ENCODE measurements at places on chromosomes 1 and 21. TPM values are rescaled to one million over a fixed set of nuclear protein-coding genes. Genes with fewer than 3 reads are reported as not detected.

The DNAJC8 gene
- 64.9 TPM for total RNA-seq

The TMED5 gene
- 88.5 TPM for total RNA-seq

The TFF2 gene
- total RNA-seq: not detected

The NCAM2 gene
- 1.2 TPM for total RNA-seq

The SLFNL1 gene
- total RNA-seq: not detected

The PGBD5 gene
- 0.86 TPM for total RNA-seq

The AMPD1 gene
- not detected for total RNA-seq

The PCAT6 gene
- 0.86 TPM for total RNA-seq

The MUTYH gene
- 16.7 TPM for total RNA-seq

The BROX gene
- total RNA-seq: 56.9 TPM

The TGFB2 gene
- 2.3 TPM for total RNA-seq

The A3GALT2 gene
- total RNA-seq: not detected

The MMP23B gene
- 19.3 TPM for total RNA-seq

The C1QB gene
- total RNA-seq: not detected

The CATSPERE gene
- not detected for total RNA-seq

The FH gene
- total RNA-seq: 119 TPM

The EDN2 gene
- not detected for total RNA-seq

The ST6GALNAC3 gene
- total RNA-seq: 0.58 TPM

The PLEKHA6 gene
- total RNA-seq: 3.9 TPM

The PI4KB gene
- 78.7 TPM for total RNA-seq

All from myometrial cell (primary cell).